ENCODE measurements at places on chromosomes 16 and 17. TPM values are rescaled to one million over a fixed set of nuclear protein-coding genes. Genes with fewer than 3 reads are reported as not detected.

The FAM20A gene
- not detected for total RNA-seq

The FOXL1 gene
- total RNA-seq = 1.0 TPM

The WDR90 gene
- total RNA-seq = 24.6 TPM

The KREMEN2 gene
- total RNA-seq = 2.1 TPM

The TIGD7 gene
- 0.86 TPM for total RNA-seq

The PLA2G10 gene
- 0.30 TPM for total RNA-seq

The KARS1 gene
- 170 TPM for total RNA-seq

The HOXB5 gene
- total RNA-seq = 2.8 TPM

The TMEM231 gene
- 8.0 TPM for total RNA-seq

Data from A549 treated with CpdA at 1 μM for 4 hours (cell line).